ENCODE measurements at places on chromosomes 16 and 17. TPM values are rescaled to one million over a fixed set of nuclear protein-coding genes. Genes with fewer than 3 reads are reported as not detected.

DNA sequence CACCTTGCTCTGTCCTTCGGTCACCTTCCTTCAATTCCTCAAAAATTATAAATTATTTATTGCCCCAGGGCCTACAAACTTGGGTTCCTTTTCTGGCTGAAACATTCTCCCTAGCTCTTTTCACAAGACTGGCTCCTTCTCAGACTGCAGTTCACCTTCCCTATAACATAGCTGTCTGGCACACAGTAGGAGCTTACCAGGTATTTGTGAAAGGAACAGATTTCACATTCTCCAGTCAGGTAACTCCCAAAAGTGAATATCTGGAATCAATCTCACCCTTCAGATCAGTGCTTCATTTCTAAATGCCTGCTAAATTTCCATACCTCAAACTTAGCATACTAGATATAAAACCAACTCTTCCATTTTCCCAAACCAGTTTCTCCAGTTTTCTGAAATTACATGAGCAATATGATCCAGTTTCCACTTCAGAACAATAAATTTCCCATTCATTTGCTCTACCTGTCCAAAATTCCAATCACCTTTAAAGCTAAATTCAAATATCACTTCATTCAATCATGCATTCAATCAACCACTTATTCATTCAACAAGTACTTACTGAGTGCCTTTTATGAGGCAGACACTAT is 6.1 kb downstream of the RFFL start:
- no peak for DNase-seq

DNA sequence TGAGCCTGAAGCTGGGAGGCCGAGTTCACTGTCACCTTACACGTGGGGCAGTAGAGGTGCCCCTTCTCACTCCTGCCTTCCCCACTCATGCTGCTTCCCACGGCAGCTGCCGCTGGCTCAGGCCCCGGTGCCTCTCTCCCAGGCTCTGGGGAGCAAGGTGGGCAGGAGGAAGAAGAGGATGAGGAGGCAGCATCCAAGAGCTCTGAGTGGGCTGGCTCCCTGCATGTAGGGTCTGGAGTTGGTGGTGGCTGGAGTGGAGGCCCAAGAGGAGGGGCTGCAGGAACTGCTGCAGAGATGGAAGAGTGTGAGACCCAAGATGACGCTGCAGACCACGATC is 8.9 kb downstream of the NKIRAS2 start:
- DNase-seq, result no peak

DNA sequence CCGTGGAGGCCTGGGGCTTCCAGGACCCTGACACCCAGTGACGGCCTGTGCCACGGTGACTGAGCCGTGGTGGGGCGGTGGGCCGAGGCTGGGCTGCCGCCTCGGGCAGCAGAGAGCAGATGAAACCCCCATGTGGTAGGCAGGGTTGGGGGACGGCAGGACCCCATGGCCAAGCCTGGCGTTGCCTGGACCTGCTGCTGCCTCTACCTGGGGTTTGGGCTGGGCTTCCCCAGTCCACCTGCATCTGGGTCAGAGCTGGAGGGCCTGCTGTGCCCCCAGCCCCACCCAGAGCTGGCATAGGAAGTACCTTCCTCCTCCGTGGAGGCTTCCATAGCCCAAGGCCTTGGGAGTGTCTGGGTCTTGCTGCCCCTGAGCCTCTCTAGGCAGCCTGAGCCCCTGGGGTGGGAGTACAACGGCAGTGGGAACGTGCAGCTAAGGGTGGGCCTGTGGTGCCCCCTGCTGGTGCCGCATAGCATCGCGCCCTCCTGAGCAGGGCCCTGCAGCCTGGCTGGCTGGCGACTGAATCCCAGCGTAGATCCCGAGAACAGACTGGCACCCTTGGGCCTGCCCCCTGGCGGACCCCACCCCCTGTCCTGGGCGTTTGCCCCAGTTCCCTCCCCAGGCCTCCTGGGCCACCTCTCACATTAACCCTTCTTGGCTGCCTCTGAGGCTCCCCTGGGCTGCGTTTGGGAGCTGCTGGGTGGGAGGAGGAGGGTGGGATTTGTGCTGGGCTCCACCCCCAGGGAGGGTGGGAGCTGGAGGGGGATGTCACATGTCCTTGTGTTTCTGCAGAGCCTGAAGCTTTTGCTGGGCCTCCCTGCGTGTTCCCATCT is 12.6 kb upstream of the ATP6V0C start:
- DNase-seq, result peak; percentile 76

- no peak for DNase-seq
These were observed 30.3 kb downstream of the RCVRN start for GRCh38 chr17:9874722-9875121.

GRCh38 chr16:31108035-31108793 is at the start of gene BCKDK:
Gene BCKDK, plus strand, starts transcription at chr16:31108386. Its CDS starts 838 bp downstream, at chr16:31109224.
- no peak for DNase-seq

- DNase-seq, result no peak
These were observed 28.7 kb downstream of the CCR7 start for GRCh38 chr17:40536295-40537171.

GRCh38 chr17:8732406-8733085 is 12.1 kb downstream of the CCDC42 start:
- no peak for DNase-seq

DNA sequence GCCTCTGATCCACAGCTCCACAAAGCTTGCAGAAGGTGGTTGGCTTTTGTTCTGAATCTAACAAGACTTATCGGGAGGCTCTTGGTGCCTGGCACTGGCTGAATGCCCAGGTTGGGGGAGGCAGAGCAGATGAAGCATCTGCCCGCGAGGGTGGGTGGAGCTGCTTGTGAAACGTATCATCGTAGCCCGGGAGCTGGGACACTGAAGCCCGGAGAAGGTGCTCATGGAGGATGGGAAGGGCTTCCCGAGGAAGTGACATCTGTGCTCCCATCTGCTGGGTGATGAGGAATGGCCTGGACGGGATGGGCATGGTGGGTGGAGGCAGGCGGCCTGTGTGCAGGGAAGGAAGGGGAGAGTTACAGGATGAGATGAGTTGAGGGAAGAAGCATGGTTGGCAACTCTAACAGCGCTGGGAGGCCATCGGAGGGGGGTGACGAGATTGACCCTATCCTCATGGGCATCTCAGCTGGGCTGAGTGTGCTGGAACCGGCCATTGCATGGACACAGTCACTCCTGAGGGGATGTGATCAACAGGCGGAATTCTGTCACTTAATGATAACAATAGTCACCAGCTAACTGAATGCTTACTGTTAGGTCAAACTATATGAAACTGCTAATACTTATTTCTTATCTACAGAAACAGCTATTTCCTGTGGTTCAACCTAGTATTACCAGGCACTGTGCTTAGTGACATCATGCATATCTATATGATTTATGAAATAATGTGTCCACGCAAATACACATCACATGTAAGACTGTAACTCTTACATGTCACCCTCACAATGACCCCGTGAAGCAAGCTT is 102.7 kb downstream of the ABCC6 start:
- peak; percentile 3 for DNase-seq

DNA sequence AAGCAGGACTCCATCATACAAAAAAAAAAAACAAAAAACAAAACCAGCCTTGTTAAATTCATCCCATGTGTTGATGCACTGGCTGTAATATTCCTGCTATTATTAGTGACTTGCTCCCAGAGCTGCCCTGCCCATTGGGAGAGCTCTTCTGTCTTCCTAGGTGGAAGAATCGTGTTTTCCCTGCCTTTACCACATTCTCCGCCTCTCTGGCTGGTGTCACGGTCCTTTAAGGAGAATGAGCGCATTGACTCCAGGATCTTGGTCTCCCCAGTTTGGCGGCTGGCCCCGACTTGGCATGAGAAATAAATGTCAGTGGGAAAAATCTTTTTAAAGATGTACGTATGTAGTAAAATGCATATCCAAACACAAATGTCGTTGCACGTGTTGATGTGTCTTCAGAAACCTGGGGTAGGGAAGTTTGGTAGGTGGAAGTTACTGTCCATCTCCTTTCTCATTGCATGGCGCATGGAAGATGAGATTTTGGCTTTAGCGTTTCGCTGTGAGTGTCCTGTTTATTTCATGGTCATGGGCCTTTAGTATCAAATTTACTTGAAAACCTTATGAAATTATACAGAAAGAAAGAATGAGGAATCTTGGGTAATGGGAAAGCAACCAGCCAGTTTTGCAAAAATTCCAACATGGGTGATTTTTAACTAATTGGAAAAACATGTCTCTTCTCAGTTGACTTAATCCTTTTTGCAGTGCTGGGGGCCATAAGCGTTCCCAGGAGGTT is 15.5 kb downstream of the RMI2 start:
- no peak for DNase-seq

Gene NKIRAS2
- 46.1 TPM for polyA plus RNA-seq

Gene MEFV
- polyA plus RNA-seq, result 0.47 TPM

Gene RHOT2
- 56.9 TPM for polyA plus RNA-seq

Measured in left renal pelvis (tissue), 4 donors.